ENCODE measurements at places on chromosomes 13 and 19.

DNA sequence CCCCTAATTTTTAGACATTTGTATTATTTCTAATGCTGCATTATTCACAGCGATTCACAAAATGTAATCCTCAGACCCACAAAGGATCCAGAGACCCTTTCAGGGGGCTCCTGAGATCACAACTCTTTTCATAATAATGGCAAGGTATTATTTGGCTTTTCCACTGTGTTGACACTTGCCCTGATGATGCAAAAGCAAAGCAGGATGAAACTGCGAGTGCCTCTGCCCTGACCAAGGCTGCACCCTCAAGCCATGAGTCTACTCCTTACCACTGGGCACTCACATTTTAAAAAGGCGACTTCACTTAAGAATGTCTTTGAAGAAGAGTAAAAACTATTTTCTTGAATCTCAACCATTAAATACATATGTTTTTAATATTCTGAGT, 11.4 kb downstream of the ELF1 start:
- no peak for DNase-seq

DNA sequence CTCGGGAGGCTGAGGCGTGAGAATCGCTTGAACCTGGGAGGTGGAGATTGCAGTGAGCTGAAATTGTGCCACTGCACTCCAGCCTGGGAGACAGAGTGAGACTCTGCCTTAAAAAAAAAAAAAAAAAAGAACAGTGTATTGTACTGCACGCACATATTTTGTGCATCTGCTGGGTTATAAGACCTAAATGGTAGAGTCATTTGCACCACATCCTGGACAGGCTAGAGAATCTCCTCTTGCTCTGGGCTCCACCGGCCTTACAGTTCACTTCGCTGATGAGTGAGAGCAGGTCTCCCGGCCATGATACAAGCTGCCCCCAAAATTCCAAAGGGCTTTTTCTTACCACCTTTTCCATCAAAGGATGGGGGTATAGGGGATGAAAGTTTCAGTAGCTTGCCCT, 7.2 kb upstream of the SAE1 start:
- no peak for DNase-seq

DNA sequence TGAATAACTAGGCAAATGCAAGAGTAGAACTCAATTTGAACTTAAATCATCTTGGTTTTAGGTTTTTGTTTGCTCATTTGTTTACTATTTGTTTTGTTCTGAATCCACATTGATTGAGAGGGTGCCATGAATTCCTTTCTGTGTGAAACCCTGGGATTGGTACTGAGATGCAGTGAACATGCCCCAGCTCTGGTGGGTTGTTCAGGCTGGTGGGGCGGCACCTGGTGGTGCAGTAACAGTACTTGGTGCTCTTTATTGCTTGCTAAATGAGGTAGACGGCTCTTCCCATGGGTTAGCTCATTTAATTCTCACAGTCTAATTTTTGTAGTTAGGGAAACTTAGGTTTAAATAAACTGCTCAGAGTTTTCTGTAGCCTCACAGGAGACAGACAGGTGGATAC, 48.4 kb downstream of the WASF3 start:
- no peak for DNase-seq

DNA sequence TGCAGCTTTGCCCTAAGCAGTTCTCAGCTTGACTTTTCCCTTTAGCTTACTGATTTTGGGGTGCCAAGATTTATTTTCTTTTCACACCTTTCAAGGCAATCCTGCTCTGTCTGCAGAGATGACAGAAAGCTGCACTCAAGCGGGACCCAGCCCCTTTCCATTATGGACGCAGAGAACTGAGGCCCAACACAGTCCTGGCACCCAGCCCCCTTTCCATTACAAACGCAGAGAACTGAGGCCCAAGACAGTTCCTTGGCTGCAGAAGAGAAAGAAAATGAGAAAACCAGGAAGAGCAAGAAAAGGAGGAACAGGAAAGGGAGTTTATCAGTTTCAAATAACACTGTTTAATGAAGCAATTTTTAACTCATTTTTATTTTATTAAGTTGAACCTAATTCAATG, 36.8 kb upstream of the ATP11A start:
- no peak for DNase-seq

GRCh38 chr19:45908956-45909355, 5.6 kb downstream of the NANOS2 start:
- DNase-seq, result no peak

DNA sequence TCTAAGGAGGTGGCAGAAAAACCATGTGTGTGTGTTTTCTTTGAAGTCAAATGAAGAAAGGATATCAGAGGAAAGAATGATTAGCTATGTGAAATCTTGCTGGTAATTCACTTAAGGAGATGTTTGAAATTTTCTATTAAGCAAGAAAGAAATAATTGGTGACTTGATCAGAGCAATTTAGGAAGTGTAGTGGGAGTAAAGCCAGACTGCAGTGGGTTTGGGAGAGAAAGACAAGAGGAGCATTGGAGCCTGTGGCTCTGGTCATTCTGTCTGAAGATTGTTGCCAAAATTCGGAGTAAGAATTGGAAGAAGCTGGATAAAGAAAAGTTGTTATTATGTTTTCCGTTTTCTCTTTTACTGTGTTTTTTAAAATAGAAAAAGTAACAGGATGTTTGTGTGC, 640.5 kb downstream of the GPC5 start:
- no peak for DNase-seq

- no peak for DNase-seq
Measured at GRCh38 chr13:94079876-94080275, 399.6 kb downstream of the DCT start.

GRCh38 chr13:90385781-90386489, 961.6 kb upstream of the MIR17HG start:
- DNase-seq, result no peak

DNA sequence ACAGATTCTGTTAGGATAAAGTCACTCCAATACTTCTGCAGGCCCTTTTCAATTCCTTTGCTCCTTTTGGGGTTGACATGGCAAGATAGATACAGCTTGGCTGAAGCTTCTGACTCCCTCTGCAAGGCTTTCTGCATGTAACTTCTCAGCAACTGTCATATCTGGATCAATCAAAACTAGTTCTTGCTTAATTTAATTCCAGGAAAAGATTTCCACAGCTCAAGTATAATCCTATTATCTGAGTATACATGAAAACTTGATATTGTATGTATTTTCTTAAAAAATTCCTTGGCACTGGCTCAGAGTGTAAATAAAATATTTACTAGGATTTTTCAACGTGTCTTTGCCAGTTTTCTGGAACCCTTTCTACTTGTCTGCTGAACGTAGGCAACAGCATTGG, 109.6 kb downstream of the STARD13 start:
- DNase-seq, result no peak

DNA sequence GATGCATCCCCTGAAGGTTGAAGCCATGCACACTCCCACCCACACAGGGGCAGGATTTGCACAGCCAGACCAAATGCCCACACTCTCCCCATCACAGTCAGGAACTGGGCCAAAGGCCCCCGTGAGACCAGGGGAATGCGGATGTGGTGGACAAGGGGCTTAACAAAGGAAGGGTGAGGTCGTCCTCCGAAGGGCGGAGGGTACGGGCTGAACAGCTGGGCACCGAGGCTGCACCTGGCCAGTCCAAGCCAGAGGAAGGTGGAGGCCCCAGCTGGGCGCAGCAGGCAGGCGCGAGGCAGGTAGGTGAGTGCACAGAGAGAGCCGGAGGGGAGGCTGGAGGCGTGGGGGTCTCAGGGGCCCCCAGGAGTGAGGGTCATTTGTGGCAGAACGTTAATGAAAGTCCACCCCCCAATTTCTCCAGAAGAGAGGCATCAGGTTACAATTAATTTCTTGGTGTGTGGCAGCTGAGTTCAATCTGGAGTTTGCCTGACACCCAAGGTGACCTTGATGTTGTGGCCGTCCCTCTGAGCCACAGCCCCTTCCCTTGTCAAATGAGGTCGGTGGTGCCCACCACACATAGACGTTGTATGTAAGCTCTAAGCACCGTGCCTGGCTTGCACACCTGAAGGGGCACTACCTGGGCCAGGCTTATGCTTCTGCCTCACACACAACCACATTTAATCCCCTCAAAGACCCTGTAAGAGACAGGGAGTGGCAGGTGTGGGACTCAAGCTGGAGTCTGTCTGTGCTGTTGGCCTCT, 2.9 kb downstream of the KLK15 start:
- no peak for DNase-seq

- no peak for DNase-seq
Measured at GRCh38 chr19:43678512-43679261, 8.7 kb upstream of the PLAUR start.

- no peak for DNase-seq
Measured at GRCh38 chr19:34325181-34325580, 39.8 kb upstream of the GPI start.

DNA sequence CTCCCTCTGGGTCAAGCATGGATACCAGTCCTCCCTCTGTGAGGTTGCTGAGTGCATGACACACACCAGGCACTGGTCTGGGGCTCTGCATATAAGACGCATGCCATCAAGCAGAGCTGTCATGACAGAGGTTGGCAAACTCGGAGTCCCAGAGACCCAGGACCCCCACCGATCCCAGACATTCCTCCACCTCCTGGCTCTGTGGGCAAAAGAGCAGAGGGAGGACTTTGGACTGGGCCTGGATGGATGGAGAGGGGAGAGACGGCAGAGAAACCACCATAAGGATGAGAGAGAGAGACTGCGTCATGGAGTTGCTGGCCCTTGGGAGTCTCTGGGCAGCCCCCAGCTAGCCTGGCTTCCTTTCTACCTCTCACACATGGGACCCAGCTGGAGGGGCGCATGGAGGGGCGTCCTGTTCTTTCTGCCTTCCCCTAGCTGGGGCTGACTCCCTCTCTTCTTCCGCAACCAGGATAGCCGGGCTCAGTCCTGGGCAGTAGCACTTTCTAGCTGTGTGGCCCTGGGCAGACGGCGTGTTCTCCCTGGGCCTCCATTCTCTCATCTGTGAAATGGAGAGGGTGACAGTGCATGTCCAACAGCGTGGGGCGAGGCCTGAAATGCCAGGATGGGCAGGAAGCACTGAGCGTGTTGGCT, 1.6 kb downstream of the HPN start:
- no peak for DNase-seq

DNA sequence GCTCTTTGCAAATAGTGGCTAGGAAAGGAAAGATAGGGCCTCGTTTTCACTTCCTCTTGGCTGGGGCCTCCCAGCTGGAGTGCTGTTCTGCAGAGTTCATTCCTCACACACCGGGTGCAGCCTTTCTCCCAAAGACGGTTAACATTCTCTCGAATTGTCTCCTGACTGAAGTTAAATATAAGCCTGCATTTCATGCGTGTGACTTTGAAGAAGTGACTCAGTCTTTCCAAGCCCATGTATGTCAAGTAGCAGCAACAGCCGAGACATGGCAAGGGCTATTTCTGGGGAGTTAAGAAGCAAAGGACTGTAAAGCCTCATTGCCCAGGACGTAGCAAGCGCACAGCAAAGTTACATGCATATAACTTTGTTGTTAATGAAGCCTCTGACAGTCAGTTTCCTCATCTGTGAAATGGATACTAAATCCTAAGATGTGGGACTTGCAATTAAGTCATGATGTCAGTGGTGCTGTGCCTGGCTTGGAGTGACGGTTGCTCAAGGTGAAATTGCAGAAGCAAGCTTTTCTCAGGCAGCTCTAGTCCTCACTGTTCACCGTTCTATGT, 502.4 kb downstream of the MYO16 start:
- DNase-seq, result no peak

- DNase-seq, result no peak
Measured at GRCh38 chr19:44003461-44004009, 778 bp downstream of the ZNF230 start.

- DNase-seq, result no peak
Measured at GRCh38 chr13:113495494-113496210, 5.1 kb upstream of the DCUN1D2 start.

- DNase-seq, result no peak
Measured at GRCh38 chr19:56159009-56159559, 16.7 kb upstream of the GALP start.
